ENCODE measurements at places on chromosomes 11 and 22. TPM values are rescaled to one million over a fixed set of nuclear protein-coding genes. Genes with fewer than 3 reads are reported as not detected.

DNA sequence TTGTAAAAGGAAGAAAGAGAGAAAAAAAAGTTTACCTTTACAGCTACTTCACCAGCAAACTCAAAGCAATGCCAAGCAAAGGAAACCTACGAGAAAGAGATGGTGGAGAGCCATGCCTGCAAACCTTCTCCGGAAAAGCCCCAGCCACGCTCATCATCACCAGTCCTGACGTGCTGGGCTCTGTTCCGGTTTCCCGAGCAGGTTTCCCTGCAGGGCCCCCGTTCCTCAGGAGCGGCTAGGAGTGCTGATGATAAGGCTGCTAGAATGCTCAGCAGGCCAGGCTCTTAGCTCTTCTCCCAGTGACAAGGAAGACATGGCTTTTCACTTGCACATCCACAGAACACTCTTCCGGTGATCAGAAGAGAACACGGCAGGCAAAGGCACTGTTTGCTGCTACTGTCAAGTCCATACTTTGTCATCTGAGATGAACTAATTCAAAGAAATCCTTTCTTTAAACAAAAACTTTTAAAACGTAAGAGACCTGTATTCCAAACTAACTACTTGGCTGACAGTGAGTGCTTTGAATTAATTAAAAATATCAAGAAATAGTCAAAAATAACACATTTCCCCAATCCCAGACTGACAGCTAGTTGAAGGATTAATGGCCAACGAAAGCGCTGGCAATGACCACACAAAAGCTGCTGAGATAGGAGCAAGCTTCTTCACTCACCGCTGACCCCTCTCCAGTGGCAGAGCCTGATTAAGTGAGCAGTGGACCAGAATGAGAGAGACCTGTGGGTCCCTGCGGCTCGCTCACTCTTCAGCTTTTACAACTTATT is 35.8 kb downstream of the DUSP8 start:
- H3K4me3 ChIP-seq = no peak overlapping the region
- no peak overlapping the region for H3K27ac ChIP-seq
- H3K4me1 ChIP-seq = peaks cover 15% of the 10 kb centered on the region
- no peaks in the 10 kb centered on the region for H3K27me3 ChIP-seq
- peaks cover 33% of the 10 kb centered on the region for H3K36me3 ChIP-seq

DNA sequence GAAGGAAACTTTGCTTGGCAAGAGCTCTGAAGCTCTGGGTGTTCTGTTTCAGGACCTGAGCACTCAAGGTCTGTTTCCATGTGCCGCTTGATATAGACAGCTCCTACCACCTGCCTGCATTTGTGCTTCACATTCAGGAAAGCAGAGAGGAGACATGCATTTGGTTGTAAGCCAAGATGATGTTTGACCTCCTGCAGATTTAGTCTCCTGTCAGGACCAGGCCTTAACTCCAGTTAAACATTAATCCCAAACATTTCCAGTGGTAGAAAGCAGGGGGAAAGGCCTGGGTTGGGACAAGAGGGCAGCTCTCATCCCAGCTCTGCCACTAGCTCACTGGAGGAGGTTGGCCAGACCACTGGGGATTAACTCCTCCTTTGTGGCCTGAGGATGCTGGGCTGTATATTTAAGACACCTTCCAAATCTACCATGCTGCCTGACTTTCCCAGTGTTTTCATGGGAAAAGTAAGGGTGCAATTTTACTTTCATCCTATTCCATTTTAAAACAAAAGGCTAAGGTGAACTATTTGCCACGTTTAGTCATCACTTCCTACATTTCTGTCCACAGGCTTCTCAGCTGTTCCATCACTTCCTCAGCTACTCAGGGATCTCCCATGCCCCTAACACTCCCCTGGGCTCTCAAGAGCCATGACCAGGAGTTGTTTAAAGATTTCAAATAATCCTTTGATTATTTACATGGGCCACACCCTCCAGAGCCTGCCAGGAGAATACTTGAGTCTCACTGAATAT is 80.9 kb downstream of the INSC start:
- no peaks in the 10 kb centered on the region for H3K36me3 ChIP-seq
- H3K27ac ChIP-seq = no peak overlapping the region
- H3K27me3 ChIP-seq = no peaks in the 10 kb centered on the region
- H3K4me1 ChIP-seq = no peaks in the 10 kb centered on the region
- no peak for DNase-seq
- no peak overlapping the region for H3K4me3 ChIP-seq

- no peak overlapping the region for H3K27ac ChIP-seq
Observed at GRCh38 chr11:69654001-69654659, 13.2 kb downstream of the CCND1 start.

Gene ZP1
- total RNA-seq = not detected

Gene FREY1
- total RNA-seq = 3.4 TPM

GRCh38 chr11:898143-898511 is 12.5 kb downstream of the CHID1 start:
- no peaks in the 10 kb centered on the region for H3K27me3 ChIP-seq
- H3K4me3 ChIP-seq = no peak overlapping the region
- no peak overlapping the region for H3K27ac ChIP-seq
- no peaks in the 10 kb centered on the region for H3K36me3 ChIP-seq
- DNase-seq = no peak
- H3K4me1 ChIP-seq = no peaks in the 10 kb centered on the region

GRCh38 chr22:19037282-19038163 is 84.7 kb downstream of the DGCR2 start:
- H3K27me3 ChIP-seq = no peaks in the 10 kb centered on the region
- H3K4me1 ChIP-seq = no peaks in the 10 kb centered on the region
- no peak for DNase-seq
- peaks cover 59% of the 10 kb centered on the region for H3K36me3 ChIP-seq

Measured in naive thymus-derived CD4-positive, alpha-beta T cell (primary cell).